ENCODE measurements at places on chromosomes 3 and 15.

- DNase-seq, result no peak
These were observed 30.5 kb downstream of the POLQ start for GRCh38 chr3:121515313-121515712.

DNA sequence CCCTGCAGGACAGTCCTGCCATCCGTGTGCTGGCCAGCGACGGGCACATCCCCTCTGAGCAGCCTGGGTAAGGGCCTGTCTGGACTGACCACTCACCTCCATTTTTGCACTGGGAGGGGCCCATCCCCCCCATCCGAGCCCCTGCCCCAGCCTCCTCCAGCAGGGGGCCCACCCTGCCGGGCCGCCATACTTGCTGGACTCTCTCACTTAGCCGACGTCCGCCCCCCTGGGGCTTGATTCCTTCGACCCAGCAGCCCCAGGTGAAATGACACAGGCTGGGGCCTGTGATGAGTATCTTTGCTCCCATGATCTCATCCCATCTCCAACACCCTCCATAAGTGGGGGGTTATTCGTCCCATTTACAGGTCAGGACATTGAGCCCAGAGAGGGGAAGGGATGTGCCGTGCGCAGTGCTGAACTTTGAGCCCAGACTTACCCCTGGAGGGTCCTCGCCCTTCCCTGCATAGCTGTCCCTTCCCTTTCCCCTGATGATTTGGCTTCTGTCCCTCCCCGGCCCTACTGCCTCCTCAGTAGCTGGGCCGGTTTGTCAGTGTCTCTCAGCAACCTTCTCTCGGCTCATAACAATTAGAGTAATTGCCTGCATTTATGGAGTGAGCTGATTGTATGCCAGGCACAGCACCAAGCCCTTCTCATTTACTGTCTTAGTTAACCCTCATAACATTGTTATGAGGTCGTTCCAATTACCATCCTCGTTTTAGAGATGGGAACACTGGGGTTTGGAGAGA is 4.2 kb downstream of the LMAN1L start:
- DNase-seq, result no peak

- no peak for DNase-seq
These were observed 171.3 kb upstream of the FAM3D start for GRCh38 chr3:58837856-58838255.

DNA sequence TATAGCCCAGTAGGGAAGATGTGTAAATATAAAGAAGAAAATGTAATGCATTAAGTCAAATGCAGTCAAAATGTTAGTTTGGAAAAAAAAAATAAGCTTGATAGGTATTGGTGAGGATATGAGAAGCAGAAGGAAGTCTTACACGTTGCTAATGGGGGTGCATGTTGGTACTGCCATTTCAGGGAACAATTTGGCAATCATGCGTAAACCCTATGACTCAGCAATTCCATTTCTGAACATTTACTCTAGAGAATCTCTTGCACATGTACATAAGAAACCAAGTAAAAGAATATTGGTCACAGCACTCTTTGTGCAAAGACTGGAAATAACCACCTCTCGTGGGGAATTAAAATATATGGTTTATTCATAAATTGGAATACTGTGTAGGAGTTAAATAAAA is 35.5 kb upstream of the TIMP4 start:
- no peak for DNase-seq

GRCh38 chr3:143045639-143046038 is 44.3 kb downstream of the U2SURP start:
- DNase-seq, result no peak

Data from stimulated activated CD4-positive, alpha-beta T cell treated with anti-CD3 and anti-CD28 coated beads, Interleukin-1b, Interleukin-23, amount 100 ng/mL, for 1 hour (primary cell).